Fibroblast of skin of right quadriceps (primary cell): ENCODE measurements at places on chromosomes 2 and 18.

GRCh38 chr2:132979339-132980093 lies 309.5 kb upstream of the LYPD1 start:
- DNase-seq: no peak

- DNase-seq: peak; percentile 42
These were observed 27.5 kb downstream of the ZNF407 start for GRCh38 chr18:74625157-74625556.

DNA sequence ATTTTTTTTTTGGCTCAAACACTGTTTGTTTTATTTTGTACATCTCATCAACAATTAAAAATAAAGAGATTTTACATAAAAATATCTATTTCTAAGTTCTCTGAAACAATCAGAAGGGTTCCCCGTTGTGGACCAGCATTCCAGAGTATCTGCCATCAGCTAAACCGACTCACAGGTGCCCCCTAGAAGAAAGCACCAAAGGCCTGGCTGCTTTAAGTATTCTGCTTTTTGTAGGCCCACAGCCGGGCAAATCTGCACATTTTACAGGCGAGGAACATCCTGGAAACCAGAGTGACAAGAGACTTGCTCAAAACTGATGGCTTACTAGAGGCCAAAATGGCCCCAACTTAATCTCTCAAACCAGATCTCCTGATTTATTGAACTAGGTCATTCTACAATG lies 82.2 kb upstream of the SETBP1 start:
- no peak for DNase-seq

GRCh38 chr2:192064459-192064858 lies 130.3 kb downstream of the TMEFF2 start:
- DNase-seq: no peak

- no peak for DNase-seq
These were observed 57.9 kb downstream of the ZNF638 start for GRCh38 chr2:71389384-71390072.

DNA sequence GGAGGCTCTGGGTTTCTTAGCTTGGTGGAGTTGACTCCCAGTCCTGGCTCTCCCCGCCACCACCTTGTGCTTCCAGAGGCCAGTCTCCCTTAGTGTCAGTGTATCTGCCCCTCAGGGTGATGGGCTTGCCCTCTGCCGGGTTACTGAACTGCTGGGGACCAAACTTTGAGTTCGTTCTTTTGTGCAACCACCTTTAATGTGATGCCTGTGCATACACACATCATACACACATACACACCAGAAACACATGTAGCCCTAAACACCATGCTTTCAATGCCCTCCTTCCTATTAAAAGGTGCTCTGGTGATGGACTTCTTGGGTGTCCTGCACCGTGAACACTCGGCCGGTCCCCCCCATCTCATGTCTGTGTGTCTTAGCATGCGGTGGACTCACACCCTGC lies 315.1 kb upstream of the EPAS1 start:
- no peak for DNase-seq

DNA sequence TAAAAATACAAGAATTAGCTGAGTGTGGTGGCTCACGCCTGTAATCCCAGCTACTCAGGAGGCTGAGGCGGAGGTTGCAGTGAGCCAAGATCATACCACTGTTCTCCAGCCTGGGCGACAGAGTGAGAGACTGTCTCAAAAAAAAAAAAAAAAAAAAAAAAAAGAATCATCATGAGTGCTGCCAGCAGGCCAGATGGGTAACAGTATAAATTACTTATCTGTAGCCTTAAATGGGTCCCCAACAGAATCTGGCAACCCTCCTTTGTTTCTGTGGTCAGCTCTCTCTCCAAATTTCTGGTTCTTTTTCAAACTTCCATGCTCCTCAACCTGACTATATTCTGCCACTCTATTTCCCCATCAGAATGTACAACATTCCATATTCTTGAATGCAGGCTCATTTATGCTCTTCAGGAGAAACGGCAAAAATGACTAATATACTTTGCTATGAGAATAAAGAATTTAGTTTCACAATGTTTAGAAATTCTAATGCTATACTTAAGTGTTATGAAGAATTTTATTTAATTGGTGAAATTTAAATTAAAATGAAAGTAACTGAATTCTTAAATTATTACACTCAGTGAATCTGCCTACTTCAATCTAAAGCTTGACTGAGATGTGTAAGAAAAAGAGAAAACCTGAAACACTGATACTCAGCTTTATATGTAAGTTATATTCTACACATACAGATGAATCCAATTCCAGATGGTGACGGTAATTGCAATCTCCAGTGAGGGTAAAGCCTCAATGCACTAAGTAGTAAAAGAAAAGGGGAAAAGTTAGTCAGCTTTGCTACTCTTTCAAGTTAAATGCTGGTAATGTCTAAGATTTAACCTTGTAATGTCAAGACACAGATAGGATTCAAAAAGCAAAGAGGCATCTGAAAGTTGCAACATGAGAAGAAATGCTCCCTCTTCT lies 24.8 kb downstream of the LPIN2 start:
- peak; percentile 92 for DNase-seq

DNA sequence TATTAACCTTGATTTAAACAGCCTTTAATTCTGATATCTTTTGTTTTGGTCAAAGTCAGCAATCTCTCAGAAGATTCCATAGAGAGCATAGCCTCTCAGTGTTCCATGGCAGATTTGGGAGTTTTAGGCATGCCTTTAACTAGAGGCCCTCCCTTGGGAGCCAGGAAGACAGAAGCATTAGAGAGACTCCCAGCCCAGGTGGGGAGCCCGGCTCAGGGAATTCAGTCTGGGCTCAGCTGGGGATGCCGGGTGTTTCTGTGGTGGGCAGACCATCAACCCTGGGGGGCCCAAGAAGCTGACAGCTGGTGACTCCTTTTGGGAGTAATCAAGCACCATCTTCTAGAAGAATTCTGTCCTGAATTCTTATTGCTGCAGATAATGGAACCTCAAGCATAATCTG lies 99.7 kb upstream of the CELF4 start:
- DNase-seq: no peak

DNA sequence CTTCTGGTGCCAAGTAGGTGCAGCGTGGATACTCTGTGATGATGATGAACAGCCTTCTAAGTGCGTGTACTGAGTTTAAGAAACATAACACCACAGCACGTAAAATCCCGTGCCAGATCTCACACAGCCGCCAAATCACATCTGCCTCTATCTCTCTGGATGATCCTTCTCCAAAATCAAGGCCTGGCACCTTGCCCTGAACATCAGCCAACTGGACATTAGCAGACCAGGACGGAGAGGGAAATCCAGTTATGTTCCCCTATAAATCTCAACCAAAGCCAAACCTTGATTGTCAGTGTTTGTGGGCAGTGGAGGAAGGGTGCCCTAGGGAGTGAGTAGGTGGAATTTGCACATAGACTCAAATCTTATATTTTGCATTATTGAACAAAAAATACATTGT lies 164.3 kb downstream of the MIB1 start:
- DNase-seq: no peak

DNA sequence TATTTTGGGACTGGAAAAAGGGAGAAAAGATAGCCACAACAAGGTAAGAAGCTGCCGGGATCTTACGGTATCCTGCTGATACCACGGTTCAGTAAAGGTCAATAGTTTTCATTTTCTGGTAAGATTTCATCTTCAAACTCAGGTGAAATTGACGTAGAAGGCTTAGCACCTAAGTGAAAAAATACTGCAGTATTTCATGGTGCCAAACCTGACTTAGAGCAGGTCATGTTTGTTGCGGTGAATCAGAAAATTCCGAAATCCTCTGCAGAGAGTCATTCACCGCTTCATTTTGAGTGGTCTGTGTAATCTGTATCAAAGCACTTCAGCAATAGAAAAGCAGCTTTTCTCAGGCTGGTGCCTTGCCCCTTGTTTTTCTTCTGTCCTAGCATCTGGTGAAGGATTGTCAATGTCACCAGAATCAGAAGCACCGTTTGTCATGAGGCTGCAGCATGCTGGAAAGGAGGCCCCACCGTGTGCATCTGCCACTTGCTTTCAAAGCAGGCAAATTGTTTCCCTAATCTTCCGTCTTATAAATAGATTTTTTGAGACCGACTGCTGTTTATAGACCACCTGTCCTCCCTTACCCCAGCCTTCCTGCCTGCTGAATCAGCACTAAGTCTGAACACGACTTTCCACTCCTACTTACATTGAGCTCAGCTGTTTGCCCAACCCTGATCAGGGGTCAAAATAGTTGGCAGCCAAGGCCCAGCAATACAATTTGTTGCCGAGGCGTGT lies 156.3 kb downstream of the EML6 start:
- no peak for DNase-seq

DNA sequence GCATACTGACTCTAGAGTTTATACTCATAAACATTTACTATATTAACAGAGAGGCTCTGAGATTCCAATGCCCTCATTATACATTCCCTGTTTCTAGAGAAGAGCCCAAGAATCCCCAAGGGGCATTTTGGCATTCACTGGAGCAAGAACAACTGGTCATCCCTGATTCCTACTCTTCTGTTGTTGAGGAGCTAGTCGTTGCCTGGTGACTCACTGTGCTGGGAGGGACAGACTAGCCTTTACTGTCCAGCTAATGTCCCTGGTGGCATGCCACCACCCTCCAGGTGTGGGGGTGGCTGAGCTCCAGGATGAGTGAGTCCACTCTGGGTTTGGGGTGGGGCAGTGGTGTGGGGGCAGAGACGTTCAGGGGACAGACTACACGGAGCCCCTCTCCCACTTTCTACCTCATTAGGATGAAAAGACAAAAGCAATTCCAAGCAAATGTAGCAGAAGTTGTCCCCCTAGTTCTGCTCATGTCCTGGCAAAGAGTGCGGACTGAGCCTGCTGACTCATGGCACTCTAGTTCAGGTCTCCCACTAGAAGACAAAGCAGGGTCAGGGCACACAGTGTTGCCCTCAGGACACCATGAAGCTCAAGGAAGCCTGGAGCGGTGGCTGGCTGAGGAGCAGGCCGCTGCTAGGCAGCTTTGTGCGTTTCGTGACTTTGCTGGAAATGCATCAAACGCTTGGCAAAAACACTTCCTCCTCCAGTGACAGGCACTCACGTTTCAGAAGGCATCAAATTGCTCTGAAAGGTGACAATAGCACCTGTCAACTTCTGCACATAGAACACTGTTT lies 49.4 kb downstream of the RHOB start:
- DNase-seq: peak; percentile 66

DNA sequence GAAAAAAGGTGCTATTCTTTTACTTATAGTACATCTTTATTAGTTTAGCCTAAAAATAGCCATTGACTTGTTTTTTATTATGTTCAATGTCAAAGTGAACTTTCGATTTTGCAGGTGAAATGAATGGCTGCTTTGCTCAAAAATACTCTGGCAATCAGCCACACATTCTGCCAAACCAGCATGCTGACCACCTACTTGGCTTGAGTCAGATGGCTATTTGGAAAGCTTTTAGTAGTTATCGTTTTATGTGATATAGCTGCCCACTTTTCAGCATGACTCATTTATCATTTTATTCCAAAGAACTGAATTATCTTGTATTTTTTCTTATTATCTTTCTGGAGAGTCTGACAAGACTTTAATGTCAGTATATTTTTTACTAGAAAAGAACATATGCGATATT lies 1615.8 kb upstream of the TMEFF2 start:
- no peak for DNase-seq

- no peak for DNase-seq
These were observed 8.6 kb downstream of the CLASP1 start for GRCh38 chr2:121640380-121641316.

DNA sequence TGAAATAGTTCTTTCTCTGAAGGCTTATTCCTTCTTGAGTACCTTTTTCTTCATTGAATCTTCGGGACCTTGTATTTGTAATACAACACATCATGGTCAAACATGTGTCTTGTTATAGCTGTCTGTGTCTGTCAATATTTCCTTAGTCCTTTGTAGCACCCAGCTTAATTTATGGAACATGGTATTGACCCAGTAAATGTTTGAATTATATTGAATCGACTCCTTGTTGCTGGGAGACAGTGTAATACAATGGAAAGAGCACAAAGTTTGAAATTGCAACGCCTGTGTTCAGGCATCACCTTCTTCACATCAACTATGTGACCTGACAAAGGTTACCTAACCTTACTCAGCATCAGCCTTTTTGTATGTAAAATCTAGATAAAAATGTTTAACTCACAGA lies 267.2 kb upstream of the CYRIA start:
- no peak for DNase-seq

DNA sequence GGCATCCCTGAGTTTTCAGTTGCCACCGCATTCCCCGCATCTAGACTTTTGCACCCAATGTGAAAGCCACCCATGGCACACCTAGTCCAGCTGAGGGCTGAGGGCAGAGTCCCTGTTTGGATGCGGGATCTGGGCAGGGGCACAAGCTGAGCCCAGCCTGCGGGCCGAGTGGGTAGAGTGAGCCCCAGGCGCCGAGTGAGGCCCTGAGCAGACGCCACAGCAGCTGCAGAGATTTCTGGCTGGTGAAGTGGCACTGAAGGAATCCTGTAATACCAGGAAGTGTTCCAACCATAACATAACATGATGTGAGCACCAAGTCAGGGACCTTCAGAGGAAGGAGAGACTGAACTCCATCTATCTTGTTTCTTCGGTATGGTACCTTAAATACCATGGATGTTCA lies 27.7 kb upstream of the FRZB start:
- no peak for DNase-seq

- DNase-seq: peak; percentile 91
These were observed at the start of gene PSME4 for GRCh38 chr2:53970724-53971602. TSS of gene PSME4 (minus strand) at chr2:53970993. CDS start at chr2:53970784, 209 bp downstream.

DNA sequence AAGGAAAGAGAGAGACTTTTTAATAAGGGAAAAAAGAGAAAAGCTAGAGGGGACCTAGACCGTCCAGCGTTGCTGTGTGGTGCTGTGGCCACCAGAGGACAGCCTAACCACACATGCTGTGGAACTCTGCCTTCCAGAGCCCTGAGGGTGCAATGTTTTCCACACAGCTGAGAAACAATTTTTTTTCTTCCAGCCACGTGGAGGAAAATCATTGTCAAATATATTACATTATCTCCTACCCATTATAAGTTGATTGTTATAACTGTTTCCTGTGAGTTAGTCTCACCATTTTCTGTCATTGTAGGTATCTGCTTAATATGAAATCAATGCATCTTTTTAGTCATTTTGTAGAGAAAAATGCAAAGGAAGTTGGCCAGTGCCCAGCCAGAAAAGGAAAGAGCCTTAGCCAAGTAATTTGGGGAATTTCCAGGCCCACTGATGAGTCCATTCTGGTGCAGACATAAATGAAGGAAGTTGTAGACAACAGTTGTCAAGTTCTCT lies 5.9 kb upstream of the MRPL19 start:
- DNase-seq: peak; percentile 68

DNA sequence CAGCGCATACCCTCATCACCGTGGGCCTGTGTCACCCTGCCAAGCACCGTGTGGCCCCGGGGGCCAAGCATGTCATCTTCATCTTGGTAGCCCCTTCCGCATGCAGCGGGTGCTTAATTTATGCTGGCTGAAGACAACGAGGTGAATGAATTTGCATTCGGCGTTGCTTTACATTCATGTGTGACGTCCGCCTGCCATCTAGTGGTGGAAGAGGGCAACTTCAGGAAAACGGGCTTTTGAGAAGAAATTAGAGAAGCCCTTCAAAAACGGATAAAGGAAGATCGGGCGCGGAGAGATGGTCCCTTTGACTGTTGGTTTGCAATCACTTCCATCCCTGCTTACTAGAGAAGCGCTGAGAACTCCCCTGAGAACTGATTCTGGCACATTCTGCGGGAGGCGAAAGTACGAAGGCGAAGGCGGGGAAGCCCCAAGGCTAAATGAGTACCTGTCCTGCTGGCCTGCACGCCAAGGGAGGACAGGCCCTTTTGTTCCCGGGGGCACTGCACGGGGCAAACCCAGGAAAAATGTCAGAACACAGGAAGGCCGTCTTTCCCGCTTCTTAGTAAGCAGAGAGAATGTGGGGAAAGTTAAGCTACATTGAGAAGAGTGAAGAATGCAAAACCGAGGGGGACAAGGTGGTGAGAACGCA lies 145.9 kb downstream of the ZNF516 start:
- peak; percentile 62 for DNase-seq
